Activated T-helper 1 cell treated with Interleukin-2 at 50 U/mL for 16 hours (primary cell): ENCODE measurements at places on chromosomes 1 and 21.
A peak's percentile ranks its signal among the peaks of the same experiment; 100 is the strongest.

- DNase-seq = no peak
Observed at GRCh38 chr21:45125357-45125756, 51.0 kb downstream of the ADARB1 start.

- DNase-seq = no peak
Observed at GRCh38 chr1:208652296-208653160, 408.3 kb upstream of the PLXNA2 start.

- no peak for DNase-seq
Observed at GRCh38 chr1:236173174-236173767, 30.9 kb downstream of the GPR137B start.

- no peak for DNase-seq
Observed at GRCh38 chr1:68908316-68908715, 411.4 kb upstream of the DEPDC1 start.

DNA sequence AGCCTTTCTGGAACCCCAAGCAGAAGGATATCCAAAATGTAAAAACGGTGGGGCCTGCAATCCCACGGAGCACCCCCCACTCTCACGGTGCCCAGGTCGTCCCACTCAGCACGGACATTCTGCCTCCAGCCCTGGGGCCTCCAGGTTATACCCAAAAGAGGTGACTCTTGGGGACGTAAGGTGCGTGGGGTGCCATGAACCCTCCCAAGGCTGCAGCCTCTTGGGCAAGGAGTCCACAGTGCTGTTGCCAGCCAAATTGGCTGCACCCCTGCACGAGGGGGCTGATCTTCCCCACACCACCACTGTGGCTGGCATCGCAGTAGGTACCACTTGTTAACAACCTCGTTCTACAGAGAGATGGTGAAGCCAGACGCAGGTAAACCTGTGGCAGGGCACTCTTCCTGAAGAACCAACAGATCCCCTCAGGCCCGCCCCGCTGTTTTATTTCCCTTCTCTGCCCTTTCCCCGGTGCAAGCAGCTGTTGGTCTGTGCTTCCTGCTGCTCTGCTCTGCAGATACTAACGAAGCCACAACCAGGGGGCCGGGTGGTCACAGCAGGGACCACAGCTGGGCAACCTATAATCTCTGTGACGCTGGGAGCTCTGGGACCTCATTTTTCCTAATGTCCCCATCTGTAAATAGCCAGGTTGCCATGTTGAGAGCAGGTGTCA, 8.7 kb downstream of the TFF3 start:
- no peak for DNase-seq

DNA sequence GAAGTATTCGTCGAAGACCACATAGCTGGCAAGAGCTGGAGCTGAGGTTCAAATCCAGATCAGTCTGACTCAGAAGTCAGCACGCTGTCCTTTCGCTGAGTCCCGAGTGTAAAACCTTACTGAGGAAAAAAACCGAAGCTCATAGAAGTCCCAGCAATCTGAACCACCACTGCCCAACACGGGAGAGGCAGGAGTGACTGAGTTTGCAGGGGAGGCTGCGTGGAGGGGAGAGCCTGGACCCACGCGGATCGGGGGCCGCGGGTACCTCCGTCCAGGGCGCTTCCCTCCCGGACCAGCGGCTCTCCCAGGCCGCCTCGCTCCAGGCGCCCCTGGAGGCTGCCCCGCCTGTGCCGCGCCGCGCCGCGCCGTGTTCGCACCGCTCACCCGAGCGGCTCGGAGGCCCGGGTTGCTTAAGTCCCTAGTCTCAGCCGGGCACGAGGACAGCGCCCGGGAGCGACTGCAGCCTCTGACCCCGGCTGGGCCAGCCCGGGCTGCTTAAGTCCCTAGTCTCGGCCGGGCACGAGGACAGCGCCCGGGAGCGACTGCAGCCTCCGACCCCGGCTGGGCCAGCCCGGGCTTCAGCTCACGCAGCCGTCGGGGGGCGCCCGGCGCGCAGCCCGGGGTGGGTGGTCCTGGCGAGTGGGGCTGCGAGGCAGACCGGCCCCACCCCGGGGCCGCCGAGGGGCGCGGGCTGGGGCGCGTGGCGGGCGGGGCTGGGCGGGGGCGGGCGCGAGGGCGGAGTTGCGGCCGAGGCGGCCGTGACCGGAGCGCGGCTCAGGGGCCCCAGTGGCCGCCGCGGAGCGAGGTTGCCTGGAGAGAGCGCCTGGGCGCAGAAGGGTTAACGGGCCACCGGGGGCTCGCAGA, at the start of gene ADAMTSL4:
ADAMTSL4 (plus strand) TSS at position 777 of the 864 bp plus-strand sequence. CDS start 2,881 bp downstream, outside the sequence.
- DNase-seq = no peak

DNA sequence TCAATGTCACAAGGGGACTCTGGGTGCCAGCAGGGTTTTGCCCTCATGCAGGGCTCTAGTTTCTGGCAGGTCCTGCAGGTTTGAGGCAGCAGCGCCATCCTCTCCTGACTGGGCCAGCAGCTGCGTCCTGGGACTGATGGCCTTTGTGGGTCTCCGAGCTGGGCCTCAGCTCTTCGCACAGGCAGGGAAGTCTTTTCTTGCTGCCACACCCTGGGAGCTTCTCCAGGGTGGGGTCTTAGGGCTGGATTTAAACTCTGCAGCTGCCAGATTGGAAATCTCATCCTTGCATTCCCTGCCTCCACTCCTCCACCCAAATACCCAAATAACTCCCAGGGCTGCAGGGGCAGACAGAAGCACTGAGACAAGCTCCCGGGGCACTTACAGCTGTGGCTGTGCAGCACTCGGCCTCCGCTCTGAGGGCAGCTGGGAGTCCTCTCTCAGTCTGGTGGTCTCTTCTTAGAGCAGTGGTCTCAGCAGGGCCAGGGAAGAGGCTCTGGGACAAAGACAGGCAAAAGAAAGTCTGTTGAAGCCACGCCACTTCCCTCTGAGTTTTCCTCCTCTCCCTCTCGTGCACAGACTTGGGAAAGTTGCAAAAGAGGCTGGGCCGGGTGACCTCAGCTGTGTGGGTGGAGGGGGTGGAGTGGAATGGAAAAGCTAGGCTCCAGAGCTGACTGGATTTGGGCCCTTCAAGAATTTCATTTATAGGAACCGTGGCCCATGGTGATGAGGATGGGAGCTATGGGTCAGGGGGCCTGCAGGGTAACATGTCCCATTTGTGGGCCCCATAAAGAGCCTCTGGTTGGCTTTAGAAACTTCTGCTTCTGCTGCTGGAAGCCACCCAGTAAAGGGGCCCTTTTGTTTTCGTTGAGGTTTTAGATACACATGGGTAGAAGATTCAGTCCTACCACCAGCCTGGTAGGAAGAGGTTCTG, at the start of gene RAB7B:
RAB7B (minus strand) TSS at position 525 of the 931 bp plus-strand sequence. CDS start 9,260 bp downstream, outside the sequence.
- no peak for DNase-seq

- DNase-seq = no peak
Observed at GRCh38 chr21:35014302-35015041, 34.6 kb downstream of the RUNX1 start.

- no peak for DNase-seq
Observed at GRCh38 chr1:213327017-213327667, 276.1 kb downstream of the RPS6KC1 start.

DNA sequence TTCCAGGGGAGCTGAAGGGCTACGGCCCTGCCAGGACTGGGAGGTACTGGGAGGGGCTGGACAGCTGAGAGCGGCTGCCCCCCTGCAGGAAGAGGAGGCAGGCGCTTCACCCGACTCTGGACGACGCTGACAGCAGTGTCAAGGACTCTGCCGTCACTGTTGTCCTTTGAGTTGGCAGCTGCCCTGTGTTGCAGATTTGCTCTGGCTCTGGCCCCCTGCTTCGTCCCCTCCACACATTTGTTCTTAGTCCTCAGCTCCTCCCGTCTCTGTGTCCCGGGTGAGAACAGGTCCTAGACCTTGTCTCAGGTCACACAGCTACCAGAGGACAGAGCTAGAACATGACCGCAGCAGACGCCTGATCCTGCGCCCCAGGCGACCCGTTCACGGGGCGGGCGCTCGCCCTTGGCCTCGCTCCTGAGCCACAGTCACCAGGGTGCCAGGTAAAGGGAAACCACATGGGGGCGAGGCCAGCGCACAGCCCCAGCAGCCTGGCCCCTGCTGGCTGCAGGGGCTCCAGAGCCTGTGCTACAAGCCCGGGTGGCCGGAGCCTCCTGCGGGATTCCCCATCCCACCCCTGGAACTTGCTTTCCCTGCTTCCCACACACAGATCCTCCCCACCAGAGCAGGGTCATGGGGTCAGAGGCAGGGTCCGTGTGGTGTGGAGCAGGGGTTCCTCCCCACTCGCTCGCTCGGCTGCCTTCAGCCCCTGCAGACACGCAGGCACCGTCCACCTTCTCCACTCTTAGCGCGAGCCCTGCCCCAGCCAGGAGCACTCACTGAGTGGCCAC, 10.7 kb upstream of the NPHP4 start:
- DNase-seq = no peak

- DNase-seq = no peak
Observed at GRCh38 chr1:63475761-63476160, 47.3 kb downstream of the ITGB3BP start.

- peak; percentile 47 for DNase-seq
Observed at GRCh38 chr21:42309753-42310213, 5.4 kb downstream of the TFF3 start.

GRCh38 chr1:169892927-169893644, 610 bp downstream of the SCYL3 start:
- no peak for DNase-seq

- DNase-seq = no peak
Observed at GRCh38 chr21:16137106-16137505, 407.3 kb downstream of the USP25 start.

GRCh38 chr1:38569932-38570656, 289.5 kb downstream of the RRAGC start:
- DNase-seq = no peak

DNA sequence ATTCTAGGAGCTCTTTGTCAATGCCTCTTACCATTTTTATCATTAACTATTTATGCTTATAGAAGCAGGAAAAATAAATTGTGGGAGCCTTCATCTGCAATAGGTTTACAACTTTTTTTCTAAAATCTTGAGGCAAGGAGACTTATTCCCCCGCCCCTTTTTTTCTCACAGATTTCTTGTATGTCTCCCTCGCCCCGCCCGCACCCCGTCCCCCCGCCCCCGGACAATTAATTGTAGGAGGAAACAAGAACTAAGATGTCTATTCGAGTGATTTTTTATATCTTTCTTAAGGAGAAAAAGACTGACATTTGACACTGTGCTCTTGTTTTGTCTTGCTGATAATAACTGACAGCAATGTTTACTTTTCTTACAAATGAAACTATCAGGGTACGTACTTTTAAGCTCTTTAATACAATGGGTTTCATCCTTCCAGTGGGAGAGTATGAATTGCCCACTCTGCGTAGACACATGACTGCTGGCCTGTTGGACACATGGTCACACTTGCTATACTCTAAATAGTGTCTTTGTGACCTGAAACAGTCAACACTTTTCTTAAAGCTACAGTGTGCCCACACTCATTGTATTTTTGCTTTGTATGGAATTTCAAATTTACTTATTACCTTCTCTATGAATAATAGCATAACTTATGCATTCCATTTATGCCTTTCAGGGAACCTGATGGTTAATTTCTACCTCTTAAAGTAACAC, 1.5 kb upstream of the IVNS1ABP start:
- DNase-seq = no peak

- DNase-seq = no peak
Observed at GRCh38 chr21:28758042-28758882, 234.4 kb downstream of the LTN1 start.

GRCh38 chr1:24991697-24992096, 61.6 kb upstream of the RUNX3 start:
- no peak for DNase-seq

DNA sequence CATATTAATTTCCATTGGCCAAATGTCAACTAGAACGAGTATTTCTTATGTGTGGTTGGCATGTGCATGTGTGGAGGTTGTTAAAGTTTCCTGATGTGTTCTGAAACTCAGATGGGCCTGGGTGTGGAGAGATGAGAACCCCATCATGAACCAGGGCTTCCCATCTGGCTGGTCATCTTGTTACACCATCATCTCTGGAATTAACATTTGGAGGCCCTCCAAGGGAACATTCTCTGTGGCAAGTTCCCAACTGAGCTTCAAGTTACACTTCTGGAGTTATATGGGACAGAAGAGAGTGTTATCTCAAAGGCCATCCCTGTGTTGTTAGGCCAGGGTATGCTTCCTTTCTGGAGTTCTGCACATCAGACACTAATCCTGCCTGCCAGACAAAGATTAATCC, 183.6 kb downstream of the TTLL7 start:
- DNase-seq = no peak

DNA sequence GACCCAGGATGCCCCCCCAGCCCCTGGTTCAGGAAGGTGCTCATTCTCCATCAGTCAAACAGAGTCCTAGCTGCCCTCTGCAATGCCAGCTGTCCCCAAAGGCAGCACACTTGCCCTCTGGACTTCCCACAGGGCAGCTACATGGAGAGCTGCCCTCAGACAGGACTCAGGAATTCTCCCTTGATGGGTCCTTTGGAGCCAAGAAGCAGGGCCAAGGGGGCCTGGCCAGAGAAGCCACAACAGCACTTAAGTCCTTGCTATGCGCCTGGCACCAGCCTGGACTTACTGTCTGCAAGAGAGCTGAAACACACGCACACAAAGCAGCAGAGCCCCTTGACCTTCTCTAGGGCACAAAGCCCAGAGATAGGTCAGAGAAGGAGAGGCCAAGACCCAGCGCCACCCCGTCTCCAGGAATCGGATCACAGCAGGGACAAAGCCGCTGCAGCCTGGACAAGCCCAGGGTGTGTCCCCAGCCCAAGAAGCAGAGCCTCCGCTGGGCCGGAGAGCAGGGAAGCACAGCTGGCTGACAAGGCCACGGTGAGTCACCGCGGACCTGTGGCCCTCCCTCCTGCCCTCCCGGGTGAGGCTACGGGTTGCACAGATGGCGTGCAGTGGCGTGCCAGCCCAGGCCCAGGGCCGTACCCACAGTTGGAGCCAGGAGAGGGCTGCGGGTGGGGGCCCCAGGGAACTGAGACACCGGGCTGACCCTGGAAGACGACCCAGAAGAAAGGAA, 1.7 kb downstream of the WNT9A start:
- DNase-seq = no peak

DNA sequence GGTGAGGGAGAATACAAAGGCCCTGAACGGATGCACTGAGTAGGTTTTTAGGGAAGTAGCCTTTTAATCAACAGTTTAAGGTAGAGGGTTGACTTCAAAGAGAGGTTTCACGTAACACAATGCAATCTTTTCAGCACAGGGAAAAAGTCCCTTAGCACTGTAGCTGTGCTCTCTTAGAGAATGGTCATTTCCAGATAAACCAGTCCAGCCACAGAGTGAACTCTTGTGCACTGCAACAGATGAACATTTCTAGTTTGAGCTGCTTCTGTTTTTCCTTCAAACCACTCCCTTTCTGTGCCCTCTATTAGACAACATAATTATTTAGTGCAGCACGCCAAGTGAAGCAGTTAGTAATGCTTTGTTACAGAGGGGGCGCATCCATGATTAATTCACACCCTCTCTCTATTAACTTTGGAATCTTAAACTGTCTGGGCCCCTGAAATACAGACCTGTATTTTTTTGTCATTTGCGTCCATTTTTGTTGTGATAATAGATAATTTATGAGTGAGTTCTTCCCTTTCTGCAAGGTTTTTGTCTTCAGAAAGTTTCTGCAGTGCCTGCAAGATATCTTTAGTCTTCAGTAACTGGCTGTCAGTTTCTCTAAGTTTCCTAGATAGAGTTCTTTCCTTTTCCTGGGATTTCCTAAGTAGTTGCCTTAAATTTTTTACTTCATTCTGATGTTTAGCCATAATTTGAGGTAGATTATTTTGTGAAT, 22.9 kb downstream of the LCA5L start:
- DNase-seq = no peak
